ENCODE measurements at places on chromosomes 5 and 9. TPM values are rescaled to one million over a fixed set of nuclear protein-coding genes. Genes with fewer than 3 reads are reported as not detected.

DNA sequence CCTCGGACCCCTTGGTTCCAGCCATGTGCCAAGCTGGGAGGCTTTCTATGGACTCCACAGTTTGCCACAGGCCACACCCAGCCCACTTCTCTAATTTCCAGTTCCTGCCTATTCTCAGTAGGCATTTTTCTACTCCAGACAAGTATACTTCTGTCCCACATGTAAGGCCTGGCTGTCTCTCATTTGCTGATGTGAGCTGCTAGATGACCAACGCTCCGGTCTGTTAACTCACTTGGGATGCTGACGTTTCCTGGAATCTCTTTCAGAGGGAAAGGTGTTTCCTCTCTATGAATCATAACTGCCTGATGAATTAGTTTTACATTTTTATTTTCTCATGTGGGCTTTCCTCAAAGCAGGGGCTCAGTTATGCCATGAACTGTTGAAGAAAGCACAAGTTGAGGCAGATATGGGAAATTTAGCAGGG is 36.3 kb downstream of the ERGIC1 start:
- H3K27ac ChIP-seq, result no peak overlapping the region
- no peak overlapping the region for H3K4me3 ChIP-seq
- no peaks in the 10 kb centered on the region for H3K36me3 ChIP-seq
- no peak for DNase-seq

GRCh38 chr5:68522863-68523262 is 307.3 kb downstream of the PIK3R1 start:
- H3K27ac ChIP-seq, result no peak overlapping the region
- H3K36me3 ChIP-seq, result no peaks in the 10 kb centered on the region
- no peak overlapping the region for H3K4me3 ChIP-seq
- no peaks in the 10 kb centered on the region for H3K27me3 ChIP-seq
- no peak for DNase-seq
- no peaks in the 10 kb centered on the region for H3K4me1 ChIP-seq

DNA sequence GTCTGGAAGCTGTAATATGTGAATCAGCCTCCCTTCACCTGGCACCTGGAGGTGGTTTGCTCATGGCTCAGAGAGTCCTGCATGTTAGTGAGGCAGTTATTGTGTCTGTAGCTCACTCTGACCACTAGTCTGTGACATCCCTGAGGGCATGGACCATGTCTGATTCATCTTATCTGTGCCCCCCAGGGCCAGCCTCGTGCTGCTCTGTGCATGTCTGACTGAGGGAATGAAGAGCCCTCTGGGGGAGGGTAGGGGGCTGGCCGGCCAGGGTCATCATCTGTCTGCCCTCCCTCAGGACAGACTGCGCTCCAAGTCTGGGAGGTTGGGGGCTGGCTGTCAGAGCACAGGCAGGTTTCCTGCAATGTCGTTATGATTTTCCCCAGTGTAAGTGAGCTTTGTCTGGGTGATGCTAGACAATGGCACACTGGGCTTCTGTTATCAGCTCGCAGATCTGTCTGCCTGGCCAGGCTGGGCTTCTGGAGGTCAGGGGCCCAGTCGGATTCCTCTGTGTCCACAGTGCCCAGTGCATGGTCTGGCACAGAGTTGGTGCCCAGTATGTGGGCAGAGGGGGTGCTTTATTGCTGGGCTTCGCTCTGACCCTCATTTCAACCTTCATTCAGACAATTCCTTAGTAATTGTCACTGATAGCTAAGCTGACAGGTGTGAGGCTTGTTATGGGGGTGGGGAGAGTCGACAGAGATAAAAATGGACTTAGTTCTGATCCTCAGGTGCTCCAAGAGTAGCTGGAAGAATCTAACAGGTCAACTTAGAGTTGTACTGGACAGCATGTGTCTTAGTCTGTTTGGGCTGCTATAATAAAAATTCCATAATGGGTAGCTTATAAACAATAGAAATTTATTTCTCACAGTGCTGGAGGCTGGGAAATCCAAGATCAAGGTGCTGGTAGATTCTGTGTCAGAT is 85.7 kb upstream of the SHB start:
- H3K4me3 ChIP-seq, result no peak overlapping the region
- no peak overlapping the region for H3K27ac ChIP-seq
- no peaks in the 10 kb centered on the region for H3K4me1 ChIP-seq
- no peak for DNase-seq
- no peaks in the 10 kb centered on the region for H3K36me3 ChIP-seq

DNA sequence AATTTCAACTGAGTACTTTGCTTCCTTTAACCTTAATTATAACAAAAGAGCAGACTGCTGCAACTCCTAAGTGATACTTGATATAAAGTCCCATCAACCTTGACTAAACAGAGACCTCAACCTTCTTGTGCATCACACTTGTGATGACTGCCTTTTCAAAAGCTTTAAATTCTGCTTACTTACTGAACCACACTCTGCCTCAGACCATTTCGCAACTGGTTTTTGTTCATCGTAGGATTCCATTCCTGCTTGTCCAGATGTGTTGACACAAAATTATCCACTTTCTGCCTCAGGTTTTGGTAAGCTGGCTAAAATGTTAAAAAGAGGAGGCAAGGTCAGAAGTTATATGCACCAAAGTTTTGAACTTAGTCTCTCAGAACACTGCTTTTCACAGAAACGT is 3.5 kb downstream of the BOD1 start:
- H3K27ac ChIP-seq, result no peak overlapping the region
- DNase-seq, result no peak
- peaks cover 9% of the 10 kb centered on the region for H3K36me3 ChIP-seq
- H3K27me3 ChIP-seq, result no peaks in the 10 kb centered on the region
- H3K4me1 ChIP-seq, result peaks cover 61% of the 10 kb centered on the region

NEUROG1 gene
- not detected for total RNA-seq

Data from activated T-cell treated with anti-CD3 and anti-CD28 coated beads, Interleukin-2, amount 50 U/mL, for 72 hours (primary cell).